ENCODE measurements at places on chromosomes 1 and 21. TPM values are rescaled to one million over a fixed set of nuclear protein-coding genes. Genes with fewer than 3 reads are reported as not detected.

The SLC37A1 gene
- polyA plus RNA-seq = 3.4 TPM

The NBPF15 gene
- polyA plus RNA-seq = 47.4 TPM

The ELAVL4 gene
- polyA plus RNA-seq = 29.8 TPM

The TSTD1 gene
- polyA plus RNA-seq = 24.9 TPM

The RIPK4 gene
- polyA plus RNA-seq = 0.26 TPM

The C8A gene
- polyA plus RNA-seq = not detected

The VAV3 gene
- polyA plus RNA-seq = 10.8 TPM

The HHIPL2 gene
- 0.13 TPM for polyA plus RNA-seq

The CRABP2 gene
- 298 TPM for polyA plus RNA-seq

DNA sequence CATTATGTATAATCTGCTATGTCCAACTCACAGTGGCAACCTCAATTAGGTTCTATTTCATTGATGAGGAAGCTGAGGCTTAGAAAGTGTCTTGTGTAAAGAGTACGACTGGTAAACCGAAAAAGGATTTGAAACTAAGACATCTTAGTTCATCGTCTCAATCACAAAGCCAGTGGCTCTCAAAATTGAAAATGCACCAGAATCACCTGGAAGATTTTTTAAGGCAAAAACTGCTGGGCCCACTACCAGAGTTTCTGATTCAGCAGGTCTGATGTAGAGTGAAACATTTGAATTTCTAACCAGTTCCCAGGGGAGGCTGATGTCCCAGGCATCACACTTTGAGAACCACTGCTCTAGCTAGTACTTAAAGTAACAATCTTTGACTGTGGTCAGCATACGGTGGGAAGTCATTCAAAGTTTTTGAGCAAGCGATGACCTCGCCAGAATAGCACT is 5.2 kb upstream of the LRRC53 start:
- DNase-seq = no peak

DNA sequence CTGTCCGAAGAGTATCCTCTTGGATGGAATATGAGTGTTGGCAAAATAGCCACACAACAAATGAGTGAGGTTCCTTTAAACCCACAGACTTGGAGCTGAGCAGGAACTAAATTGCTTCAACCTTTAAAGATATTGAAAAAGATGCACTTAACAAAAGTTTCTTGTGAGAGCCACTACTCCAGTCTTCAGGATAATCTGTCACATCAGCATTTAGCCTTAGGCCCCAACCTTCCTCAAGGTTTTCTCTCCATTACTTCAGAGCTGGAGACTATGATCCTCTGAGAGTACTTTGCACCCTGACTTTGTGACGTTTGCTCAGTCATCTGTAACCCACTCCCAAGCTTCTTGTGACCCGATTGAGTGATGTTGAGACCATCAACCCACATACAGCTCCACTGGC is 212.8 kb downstream of the LRRC40 start:
- DNase-seq = no peak

DNA sequence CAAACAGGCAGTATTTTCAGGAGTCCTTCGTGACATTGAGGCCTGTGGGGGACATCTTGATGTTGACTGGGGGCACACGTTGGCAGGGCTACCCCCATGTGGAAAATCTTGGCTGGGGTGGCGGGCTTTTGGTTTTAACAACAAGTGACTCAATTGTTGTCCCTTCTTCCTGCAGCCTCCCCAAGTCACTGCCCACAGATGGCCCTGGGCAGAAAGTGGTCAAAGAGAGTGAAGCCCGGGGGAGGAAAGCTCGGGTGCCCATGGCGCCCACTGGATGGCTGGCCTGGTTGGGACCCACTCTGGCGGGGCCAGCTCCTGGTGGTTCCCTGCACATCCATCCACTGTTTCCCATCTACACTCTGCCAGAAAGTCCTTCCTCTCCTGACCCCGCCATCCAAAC is 24.6 kb upstream of the ZNF648 start:
- DNase-seq = no peak

DNA sequence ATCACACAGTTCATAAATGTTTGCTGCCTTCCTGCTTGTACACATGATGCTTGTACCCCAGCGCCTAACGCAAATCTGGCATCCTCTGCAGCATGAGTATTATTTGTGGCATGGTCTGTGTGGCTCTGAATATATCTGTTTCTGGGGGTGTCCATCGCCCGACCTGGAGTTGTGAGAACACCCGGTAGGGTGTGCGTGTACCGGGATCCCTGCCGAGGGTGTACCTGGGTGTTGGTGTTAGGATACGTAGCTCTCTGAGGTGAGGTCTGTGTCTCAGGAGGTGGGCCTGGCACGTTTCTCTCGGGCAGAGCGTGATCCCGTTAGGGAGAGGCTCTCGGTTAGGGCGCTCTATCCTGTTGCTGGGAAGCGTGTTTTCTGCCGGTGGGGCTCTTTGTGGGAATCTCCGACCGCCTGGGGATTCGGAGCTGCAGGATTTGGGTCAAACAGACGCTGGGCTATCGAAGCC is 10.4 kb upstream of the CDC20 start:
- no peak for DNase-seq

- no peak for DNase-seq
These were observed 35.7 kb upstream of the RCC1 start for GRCh38 chr1:28470146-28470545.

DNA sequence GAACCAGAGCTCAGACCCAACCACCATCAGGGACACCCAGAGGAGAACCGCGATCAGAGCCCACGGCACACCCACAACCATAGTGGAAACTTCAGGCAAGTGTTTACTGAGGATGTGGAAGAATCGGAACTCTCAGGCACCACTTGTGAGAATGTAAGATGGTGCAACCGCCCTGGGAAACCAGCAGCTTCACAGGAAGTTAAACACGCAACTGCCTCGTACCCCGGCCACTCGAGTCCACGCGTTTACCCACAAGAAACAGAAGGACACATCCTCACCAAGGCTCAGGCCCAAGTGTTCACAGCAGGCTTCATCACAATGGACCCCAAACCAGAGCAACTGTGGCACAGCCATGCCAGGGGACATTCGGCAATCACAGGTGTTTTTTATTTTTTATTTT is 51.4 kb upstream of the COL6A2 start:
- no peak for DNase-seq

- no peak for DNase-seq
These were observed 1193.9 kb downstream of the PLA2G4A start for GRCh38 chr1:188022661-188023060.

DNA sequence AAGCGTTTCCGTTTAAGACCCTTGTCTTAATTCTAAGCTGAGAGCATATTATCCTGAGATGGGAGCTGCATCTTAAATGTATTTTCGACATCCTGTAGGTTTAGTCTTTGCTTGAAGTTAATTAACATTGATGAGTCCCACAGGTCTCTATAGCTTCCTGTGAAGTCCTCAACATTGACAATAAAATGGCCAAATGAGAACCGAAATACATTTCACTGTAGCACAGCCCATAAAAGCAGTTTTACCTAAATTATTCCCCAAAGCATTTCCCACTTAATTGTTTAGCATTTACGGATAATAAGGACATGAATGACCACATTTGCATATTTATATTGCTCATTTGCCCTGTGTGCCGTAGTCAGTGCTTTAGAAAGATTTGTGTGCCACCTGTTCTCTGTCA is 116.4 kb downstream of the CRB1 start:
- DNase-seq = no peak

GRCh38 chr1:234529095-234529949 is 50.3 kb upstream of the TARBP1 start:
- DNase-seq = no peak

DNA sequence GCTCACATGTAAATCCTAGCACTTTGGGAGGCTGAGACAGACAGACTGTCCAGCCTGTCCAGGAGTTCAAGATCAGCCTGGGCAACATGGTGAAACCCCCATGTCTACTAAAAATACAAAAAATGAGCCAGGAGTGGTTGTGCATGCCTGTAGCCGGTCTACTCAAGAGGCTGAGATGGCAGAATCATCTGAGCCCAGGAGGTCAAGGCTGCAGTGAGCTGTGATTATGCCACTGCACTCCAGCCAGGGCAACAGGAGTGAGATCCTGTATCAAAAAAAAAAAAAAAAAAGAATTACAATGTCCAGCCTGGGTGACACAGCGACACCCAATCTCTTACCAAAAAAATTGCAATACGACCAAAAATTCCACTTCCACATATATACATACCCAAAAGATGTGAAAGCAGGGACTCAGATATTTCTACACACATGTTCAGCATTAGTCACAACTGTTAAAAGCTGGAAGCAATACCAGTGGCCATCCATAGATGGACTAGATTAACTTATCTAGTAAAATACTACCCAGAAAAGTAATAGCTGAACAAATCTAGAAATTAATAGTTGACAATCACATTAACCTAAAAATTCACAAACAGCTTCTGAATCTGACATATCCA is 49.2 kb downstream of the ASH1L start:
- no peak for DNase-seq

- DNase-seq = no peak
These were observed 9.8 kb upstream of the MTFR1L start for GRCh38 chr1:25809929-25810328.

- DNase-seq = no peak
These were observed 125.1 kb downstream of the NFIA start for GRCh38 chr1:61207416-61207815.

GRCh38 chr1:10063878-10064277 is 31.1 kb downstream of the UBE4B start:
- no peak for DNase-seq

- DNase-seq = no peak
These were observed 1.2 kb downstream of the NT5C1A start for GRCh38 chr1:39670689-39671088.

DNA sequence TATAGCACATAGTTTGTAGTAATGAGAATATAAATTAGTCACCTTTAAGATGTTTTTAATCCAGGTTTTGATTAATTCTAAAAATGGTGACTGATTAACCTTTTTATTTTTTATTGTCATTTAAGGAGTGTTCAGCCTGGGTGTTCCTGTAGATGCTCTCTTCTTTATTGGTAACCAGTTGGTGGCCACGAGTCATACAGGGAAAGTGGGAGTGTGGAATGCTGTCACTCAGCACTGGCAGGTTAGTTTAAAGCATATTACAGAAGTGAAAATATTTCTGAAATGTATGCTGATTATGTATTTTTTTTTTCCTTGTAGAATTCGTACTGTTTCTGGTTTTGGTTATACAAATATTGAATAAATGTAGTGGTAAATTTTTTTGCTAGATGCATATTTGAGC is 28.1 kb downstream of the KCTD3 start:
- DNase-seq = no peak

GRCh38 chr1:38173157-38173831 is 126.7 kb upstream of the POU3F1 start:
- no peak for DNase-seq

GRCh38 chr1:154446292-154446691 is 41.1 kb downstream of the IL6R start:
- DNase-seq = no peak

- DNase-seq = no peak
These were observed 19.5 kb downstream of the LACTBL1 start for GRCh38 chr1:22953057-22953739.

DNA sequence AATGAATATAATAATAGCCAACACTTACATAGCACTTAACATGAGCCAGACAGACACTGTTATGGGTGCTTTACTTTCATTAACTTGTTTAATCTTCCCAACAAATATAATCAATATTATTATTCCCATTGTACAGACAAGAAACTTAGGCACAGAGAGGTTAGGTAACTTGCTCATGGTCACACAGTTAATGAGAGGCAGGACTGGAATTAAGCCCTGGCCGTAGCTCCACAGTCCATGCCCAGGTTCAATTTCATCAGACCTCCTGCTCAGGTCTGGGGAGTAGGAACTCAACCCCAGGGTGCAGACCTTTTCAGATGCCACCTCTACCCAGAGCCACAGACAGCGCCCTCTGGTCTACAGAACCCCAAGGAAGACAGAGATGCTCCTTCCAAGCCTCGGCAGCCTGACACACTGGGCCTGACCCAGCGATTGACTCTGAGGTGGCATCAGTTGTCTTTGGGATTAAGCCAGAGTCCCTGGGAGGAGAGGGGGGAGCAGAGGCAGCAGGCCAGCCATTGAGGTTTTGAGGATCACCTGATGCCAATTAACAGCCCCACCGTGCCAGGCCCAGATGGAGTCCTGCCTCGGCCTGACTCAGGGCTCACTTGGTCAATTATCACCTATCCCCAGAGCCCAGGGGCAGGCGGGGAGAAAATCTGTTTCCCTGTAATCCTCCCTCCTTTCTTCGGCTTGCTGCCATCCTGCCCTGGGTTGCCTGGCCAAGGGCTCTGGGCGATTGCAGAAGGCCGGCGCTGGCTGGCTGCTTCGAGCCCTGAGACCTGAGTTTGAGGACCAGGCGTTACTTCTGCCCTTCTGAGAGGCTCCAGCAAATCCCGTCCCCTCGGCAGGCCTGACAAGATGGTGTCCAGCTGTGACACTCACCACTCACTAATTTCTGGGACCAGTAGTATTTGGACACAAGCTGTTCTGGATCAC is 116.7 kb downstream of the LACTBL1 start:
- DNase-seq = no peak

DNA sequence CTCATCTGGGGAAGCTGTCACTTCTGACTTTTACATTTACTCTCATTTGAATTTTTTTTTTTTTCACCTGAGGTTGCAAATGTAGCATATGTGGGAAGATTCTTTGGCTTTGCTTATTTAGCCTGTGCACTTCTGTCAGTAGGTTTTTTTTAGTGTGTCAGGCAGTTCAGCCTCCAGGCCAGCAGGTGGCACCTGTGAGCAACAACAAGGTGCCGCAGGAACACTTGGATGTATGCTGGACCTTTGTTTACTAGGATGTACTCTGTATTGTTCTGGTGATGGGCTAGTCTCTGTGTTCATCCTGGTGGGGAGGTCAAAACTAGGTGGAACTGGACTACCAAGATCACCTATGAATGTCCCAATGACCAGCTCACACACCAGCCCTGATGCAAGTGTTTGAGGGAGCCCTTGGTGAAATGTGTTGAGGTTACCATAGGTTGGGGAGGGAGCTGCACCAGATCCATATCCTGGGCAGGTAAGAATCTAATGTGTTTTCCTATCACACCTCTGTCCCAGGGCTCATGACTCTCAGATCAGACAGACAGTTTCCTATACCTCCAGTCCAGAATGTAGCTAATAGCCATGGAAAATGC is 618.2 kb downstream of the BRINP3 start:
- no peak for DNase-seq

DNA sequence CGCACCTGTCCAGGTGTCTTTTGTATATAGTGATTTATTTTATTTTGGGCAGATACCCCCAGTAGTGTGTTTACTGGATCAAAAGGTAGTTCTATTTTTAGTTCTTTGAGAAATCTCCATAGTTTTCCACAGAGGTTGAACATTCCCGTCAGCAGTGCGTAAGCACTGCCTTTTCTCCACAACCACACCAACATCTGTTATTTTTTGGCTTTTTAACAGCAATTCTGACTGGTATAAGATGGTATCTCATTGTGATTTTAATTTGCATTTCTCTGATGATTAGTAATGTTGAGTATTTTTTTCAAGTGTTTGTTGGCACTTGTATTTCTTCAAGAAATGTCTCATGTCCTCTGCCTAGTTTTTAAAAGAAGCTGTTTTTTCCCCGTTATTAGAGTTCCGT is 39.2 kb downstream of the FOXJ3 start:
- no peak for DNase-seq

DNA sequence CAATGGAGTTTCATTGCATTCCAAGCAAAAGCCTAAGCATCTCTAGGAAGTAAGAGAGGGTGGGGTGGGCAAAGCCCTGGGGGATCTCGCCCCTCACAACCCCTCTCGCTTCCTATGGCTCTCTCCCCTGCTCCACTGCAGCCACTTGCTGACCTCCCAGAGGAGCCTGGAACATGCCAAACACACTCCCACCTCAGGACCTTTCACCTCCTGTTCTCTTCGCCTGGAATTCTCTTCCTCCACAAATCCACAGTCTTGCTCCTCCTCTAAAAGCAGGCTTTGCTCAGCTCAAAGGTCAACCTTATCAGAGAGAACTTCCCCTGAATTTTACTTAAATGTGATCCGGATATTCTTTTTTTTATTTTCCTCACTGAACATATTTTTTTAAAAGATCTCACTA is 20.9 kb upstream of the SRRM1 start:
- no peak for DNase-seq

Measured in muscle of arm (tissue), 14 donors.